Uterus (tissue), 4 donors: ENCODE measurements at places on chromosomes 11 and 22.

GRCh38 chr11:11982461-11982860, 26.0 kb downstream of the DKK3 start:
- no peak for DNase-seq

DNA sequence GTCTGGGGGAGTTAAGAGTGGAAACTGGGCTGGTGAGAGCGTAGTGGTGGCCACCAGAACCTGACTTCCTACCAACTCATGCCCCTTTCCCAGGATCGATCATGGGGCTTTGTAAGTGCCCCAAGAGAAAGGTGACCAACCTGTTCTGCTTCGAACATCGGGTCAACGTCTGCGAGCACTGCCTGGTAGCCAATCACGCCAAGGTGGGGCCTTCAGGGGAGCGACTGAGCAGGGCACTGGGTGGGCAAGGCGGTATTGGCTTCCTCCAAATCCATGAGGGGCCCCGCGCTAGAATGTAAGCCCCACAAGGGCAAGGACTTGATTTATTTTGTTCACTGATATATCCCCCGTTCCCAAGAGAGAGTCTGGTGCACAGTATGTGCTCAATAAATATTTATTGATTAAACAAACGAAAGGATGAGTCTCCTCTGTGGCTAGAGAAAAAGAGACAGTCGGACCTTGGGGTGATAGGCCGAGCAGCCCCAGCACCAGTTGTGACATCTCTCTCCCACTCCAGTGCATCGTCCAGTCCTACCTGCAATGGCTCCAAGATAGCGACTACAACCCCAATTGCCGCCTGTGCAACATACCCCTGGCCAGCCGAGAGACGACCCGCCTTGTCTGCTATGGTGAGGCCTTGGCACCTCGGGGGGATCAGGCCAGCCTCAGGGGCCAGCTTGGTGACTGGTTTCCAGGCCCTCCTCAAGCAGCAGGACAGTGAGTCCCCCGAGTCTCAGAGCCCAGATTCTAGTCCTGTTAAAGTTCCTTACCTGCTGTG, 765 bp downstream of the ZFPL1 start:
- no peak for DNase-seq

DNA sequence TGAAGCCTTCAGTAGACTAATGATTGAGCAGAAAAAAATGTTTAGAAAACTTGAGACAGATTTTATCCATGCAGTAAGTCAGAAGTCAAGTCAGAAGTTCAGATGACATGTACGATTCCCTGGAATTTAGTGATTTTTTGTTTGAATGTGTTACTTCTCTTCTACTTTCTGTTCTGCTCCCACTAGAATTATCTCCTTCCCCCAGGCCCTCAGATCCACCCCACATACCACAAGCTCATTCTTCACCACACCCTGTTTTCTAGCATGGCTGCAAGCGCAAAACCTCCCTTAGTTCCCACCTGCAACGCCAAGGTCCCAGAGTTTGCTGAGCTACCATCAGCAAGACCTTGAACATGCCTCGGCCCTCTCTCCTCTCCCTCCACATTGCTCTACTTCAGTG, 64.1 kb downstream of the KCNJ1 start:
- no peak for DNase-seq

- no peak for DNase-seq
Measured at GRCh38 chr11:45343444-45343843, 57.3 kb upstream of the SYT13 start.

DNA sequence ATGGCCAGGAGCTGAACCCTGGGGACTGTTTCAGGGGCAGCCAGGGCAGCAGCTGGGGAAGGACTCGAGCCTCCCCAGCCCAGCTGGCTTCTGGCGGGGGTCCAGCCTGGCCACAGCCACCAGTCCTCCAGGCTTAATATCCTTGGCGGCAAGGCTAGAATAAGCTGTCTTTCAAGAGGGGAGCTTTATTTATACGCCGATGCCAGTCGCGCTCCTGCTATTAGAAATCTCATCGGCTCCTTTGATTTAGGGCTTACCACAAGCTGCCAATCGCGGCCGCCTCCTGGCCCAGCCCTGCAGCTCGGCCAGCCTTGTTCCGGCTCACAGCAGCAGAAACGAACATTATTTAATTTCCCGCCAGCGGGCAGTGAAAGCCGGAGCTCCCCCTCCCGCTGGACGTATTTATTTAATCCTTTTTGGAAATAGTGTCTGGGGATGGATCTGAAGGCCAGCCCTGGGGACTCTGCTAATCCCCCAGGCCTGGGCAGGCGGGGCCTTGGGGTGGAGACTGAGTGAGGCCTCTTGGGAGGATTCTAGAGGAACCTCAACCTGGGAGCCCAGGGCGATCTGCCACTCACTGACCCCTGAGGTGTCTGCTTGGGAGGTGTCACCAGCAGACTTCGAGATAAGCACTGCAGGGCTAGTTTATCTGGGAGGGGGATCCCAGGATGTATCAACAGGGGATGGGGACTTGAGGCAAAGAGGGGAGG, 363.1 kb downstream of the MN1 start:
- no peak for DNase-seq

GRCh38 chr22:39223091-39223710, 21.6 kb downstream of the PDGFB start:
- no peak for DNase-seq

DNA sequence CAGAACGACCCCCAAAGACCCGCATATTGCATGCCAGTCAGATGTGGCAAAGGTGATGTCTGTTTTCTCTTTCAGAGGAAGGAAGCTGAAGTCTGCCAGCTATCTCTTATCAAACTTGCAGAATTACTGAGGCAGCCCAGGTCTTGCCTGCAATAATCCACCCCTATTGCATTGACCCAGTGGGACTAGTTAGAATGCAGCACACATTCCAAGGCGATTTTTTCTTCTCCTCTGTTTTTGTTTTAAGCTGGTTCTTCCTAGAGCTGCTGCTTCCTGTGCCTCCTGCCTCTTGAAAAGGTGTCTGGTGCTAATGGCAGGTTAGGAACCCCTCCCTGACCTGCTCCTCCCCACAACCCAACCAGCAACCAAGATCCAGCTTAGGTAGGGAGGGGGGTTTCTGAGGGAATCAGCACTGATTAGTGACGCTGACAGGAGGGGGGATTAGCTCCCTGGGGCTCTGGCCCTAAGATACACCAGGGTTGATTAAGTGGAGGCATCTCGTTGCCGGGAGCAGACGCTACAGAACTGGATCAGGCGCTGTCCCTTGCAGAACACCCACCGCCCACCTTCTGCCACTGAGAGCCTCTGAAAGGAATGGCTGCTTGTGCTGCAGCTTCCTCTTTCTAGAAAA, 2.8 kb downstream of the NTM start:
- DNase-seq = no peak

DNA sequence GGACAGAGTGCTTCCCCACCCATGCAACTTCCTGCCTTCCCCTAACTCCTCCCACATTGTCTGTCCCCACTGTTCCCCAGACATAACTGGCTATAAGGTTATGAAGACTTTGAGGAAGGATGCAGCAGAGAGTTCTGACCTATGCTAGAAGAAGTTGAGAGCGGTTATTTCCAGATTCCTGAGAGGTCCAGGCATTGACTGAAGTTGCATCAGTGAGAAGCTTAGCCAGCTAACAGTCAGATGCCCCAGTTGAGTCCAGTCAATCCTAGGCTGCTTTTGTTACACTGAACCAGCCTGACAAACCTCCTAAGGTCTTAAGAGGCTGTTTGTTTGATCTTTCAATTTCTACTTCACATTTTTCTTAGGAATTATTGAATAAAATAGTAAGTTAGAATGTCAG, 937.9 kb upstream of the CCDC90B start:
- no peak for DNase-seq

DNA sequence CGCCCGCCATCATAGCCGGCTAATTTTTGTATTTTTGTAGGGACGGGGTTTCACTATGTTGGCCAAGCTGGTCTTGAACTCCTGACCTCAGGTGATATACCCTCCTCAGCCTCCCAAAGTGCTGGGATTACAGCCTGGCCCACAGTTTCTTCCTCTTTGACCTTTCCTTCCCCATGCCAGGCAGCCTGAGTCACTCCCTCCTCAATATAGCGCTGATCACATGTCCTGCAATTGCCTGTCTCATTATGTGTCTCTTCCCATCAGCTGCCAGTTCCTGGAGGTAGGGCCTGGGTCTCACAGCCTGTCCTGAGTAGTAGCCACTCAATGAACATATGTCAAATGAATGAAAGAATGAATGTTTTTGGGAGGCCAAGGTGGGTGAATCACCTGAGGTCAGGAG, 43.0 kb upstream of the CCDC134 start:
- DNase-seq = no peak

- no peak for DNase-seq
Measured at GRCh38 chr11:117097389-117098268, 599 bp downstream of the SIK3 start.

- no peak for DNase-seq
Measured at GRCh38 chr11:62140304-62141110, 16.7 kb downstream of the INCENP start.

GRCh38 chr11:14835496-14836492, 56.2 kb downstream of the CYP2R1 start:
- DNase-seq = no peak

GRCh38 chr22:34380532-34380931, 460.3 kb upstream of the LARGE1 start:
- no peak for DNase-seq

DNA sequence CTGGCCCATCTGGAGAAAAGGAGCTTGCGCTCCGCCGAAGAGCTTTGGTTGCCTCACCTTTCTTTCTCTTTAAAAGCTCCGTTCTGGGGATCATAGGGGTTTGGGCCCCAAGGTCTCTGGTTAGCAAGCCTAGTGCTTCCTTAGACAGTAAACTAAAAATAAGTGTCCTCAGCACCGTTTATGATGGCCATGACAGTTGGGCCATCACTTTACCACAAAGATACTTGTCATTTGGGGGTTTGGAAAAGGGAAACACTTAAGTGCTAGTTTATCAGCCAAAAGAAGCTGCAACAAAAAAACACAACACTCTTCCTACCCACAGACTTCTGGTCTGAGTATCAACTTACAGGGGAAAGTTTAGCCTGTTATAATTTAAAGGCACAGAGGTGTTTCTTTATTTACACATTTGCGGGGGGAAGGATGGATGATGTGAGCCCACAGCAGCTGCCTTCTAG, 88.4 kb upstream of the CD44 start:
- no peak for DNase-seq

DNA sequence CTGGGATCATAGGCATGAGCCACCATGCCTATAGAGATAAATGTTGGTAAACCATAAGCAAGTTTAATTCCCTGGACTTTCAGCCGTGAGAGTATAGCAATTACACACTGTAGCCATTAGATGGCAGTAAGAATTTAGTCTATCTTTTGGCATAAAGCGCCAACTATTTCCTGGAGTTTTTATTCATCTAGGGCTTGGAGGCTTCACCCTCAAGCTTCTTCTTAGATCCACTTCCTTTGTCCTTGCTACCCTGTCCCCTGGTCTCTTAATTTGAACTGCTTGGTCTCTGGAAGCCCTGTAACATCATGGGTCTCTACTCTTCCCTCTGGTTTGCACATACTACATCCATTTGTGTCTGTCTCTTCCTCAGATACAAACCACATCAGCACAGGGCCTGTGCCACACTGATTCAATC, 38.2 kb downstream of the OR10A6 start:
- no peak for DNase-seq

DNA sequence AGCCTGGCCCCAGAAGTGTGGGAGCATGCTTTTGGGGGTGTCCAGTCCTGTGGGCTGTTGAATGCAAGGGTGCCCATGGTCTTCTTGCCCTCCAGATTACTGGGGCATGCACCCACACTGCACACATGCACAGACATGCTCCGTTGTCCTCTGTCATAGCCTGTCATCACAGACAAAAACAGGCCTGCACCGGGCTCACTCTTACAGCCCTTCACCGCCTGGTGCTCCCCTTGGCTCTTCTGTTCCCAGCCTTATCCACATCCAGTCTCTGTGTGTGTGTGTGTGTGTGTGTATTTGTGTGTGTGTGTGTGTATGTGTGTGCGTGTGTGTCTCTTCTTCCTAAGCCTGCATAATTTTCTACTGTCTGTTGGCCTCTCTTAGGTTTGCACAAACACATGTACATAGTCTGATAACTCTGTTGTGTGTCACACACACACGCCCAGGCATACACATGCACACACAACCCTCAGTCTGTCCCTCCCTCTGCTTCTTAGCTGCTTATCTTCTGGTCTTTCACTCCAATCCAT, 23.4 kb upstream of the NECTIN1 start:
- no peak for DNase-seq

DNA sequence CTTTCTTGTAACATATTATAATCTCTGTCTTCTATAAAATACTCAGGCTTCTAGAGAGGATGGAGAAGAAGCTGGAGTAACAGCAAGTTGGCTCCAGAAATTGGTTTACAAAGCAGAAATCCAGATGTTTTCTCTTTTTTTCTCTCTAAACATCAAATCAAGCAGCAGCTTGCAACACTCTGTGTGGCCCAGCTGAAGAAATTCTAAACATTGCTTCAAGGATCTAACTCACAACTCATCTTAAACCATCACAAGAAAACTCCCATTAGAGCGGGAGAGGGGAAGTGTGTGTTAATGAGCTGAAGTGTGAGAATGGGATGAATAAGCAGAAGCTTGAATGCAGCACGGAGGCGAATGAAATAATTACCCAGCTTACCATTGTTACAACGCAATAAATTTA, 146.5 kb downstream of the OPCML start:
- no peak for DNase-seq

DNA sequence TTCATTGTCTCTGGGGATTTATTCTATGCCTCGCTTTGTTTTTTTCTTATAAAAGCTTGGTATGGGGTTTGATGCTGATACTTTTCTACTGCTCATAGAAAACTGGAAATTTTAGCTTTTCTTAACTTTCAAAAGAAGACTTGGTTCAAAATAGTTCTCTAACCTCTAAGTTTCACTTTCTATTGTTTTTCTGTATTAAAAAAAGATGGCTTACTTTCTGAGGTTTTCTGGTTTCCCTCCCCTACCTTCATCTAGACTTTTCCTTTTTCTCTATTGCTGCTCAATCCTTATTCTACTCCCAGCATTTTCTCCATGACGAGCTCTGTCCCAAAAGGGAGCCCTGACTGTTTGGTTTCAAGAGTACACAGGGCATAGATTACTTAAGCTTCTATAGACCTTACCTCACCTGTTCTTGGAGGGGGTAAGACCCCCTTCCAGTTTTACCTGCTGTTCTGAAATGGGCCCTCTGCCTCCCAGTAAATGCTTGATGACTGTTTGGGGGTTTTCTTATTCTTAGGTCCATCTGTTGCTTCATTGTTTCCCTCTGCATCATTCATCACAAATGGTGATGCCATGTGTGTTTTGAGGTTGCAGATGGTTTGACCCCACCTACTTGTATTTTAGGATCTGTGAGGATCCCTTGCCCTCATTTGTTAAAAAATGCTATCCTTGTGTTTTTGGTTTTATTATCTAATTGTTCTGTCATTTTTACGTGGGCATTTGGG, 29.5 kb downstream of the DNHD1 start:
- no peak for DNase-seq

GRCh38 chr11:11243590-11244469, 109.2 kb downstream of the CSNK2A3 start:
- DNase-seq = peak; percentile 66
